ENCODE measurements at places on chromosomes 13 and 19.

- peak; percentile 56 for DNase-seq
Measured at GRCh38 chr19:11587302-11587974, 9.8 kb upstream of the ZNF627 start.

DNA sequence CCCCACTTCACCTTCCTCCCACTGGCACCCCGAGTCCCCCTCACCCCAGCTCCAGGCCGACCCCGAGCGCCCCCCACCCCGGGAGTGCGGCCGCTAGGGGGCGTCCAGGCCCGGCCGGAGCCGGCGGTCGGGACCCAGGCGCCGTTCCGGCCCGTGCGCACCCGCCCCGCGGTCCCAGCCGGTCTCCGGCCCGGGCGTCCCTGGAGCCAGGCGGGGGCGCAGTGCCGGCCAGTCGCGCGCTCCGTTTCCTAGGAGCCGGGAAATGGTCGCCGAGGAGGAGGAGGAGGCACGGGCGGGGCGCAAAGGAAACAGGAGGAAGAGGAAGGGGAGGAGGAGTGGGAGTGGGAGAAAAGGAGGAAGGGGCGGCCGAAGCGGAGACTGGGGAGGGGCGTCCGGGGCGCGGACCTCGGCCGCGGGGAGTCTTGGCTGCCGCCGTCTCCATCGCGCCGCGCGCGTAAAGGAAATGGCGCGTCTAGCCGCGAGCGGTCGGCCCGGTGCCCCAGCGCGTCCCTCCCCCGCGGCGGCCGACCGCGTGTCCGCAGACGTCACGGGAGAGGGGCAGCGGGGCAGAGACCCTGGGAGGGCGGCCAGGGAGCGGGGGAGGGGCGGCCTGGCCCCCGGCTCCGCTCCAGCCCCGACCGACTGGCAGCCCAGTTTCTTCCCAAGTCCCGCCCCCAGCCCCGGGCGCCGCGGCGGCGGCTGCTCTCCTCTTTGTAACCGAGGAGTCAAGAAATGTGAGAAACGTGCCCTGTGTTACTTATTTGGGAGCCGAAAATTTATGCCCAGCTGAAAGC is 1.1 kb upstream of the KCTD15 start:
- peak; percentile 26 for DNase-seq

DNA sequence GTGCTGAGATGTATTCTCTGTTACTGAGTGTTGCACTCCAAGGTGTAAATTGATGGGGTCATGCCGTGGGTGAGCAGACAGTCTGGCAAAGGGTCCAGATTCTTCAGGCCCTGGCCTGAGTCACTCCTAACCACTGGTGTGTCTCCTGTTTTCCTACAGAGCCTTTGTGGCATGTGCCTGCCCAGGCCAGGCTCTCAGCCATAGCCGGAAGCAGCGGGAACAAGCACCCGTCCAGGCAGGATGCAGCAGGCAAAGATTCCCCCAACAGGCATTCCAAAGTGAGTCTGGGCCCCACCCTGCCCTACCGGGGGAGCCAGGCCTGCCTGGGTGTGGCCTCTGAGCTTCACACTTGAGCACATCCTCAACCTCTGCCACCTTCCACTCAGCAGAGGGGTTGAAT is 61.9 kb downstream of the DPF1 start:
- DNase-seq: no peak

- no peak for DNase-seq
Measured at GRCh38 chr13:57345526-57345925, 178.5 kb downstream of the PRR20E start.

- no peak for DNase-seq
Measured at GRCh38 chr13:51885651-51886050, 23.9 kb downstream of the CCDC70 start.

- no peak for DNase-seq
Measured at GRCh38 chr13:43805071-43805468, 18.3 kb upstream of the ENOX1 start.

DNA sequence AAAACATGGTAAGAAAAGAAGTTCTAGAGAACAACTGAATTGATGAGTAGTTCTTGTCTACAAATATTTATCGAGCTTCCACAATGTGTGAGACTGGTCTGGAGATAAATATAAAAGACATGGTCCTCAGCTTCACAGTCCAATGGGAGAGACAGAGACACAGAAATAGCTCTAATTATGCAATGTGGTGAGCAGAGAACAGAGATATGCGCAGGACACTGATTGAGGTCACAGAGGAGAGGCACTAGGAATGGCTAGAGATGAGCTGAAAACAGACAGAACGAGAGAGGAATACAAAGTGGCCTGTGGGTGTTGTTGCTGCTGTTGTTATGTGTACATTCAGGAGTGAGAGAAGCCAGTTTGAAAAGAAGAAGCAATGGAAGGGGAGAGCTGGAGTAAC is 53.2 kb downstream of the GPALPP1 start:
- DNase-seq: no peak

DNA sequence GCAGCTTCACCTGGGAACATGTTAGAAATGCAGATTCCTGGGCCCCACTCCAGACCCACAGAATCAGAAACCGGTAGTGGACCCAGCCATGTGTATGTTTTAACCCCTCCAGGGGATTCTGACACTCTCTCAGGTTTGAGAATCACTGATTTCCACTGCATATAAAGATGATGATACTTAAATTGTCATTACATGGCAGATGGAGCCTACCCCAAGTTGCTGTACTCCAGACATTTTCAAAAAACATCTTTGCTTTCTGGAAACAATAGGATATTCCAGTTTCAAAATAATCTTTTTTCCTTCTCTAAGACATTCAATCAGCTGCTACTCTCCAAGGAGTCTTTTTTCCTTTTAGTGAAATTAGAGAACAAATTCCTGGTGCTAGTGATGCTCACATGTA is 48.6 kb upstream of the RGCC start:
- no peak for DNase-seq

- no peak for DNase-seq
Measured at GRCh38 chr13:39556866-39557265, 46.1 kb downstream of the LHFPL6 start.

- DNase-seq: no peak
Measured at GRCh38 chr19:2668175-2668763, 34.2 kb downstream of the GNG7 start.

DNA sequence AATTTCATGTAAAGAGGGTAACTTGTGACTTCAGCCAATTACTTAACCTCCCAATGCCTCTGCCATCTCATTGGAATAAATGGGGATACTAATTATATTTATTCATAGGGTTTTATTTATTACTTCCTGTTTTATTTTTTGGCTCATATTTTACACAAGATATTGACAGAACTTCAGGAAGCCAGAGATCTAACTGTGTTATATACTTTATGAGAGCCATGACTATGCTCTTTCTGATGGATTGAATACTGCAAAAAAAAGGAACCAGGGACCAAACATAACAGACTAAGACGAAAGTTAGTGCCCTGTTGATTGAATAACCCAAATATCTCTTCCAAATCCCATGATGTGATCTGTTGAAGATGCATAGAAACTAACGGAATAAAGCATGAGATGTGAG is 243.3 kb upstream of the STARD13 start:
- no peak for DNase-seq

DNA sequence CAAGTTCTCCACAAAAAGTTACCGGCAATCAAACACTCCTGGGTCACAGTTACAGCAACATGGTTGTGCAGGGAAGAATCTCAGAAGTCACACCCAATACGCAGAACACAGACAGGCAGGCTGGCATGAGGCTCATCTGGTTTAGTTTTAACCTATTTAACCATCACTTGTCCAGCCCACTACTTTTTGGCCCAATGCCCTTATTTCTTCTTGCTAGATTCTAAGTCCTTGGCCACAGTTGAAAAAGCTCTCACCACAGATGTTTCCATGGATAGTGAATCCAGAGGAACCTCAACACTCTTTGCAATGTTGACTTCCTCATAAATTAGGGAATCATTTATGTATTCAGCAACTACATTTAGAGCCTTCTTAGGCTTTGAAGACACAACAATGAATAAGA is 50.7 kb upstream of the FNDC3A start:
- no peak for DNase-seq

GRCh38 chr13:98315466-98315865 is 138.4 kb upstream of the RNF113B start:
- no peak for DNase-seq
